Testis (tissue), 5 donors: ENCODE measurements at places on chromosomes 4 and X.

DNA sequence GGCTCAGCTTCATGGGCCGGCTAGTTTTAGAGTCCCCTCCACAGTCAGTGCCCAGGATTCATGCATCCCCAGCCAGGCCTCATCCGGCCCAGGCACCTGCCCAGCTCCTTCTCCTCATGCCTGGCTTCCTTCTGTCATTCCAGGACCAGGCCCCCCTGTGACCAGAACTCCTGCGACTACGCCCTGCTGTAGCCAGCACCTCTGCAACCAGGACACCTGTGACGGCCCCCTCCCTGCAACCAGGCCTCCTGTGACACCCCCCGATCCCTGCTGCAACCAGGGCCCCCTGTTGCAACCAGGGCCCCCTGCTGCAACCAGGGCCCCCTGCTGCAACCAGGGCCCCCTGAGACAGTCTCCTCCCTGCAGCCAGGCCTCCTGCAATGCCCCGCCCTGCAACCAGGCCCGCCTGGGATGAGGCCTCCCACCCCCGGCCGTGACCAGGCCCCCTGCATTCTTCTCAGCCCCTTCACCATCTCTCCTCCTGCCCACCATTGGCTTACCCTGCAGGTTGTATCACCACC is 46.8 kb downstream of the HTRA3 start:
- peak; percentile 8 for DNase-seq

GRCh38 chr4:1298461-1298860 is 8.8 kb downstream of the MAEA start:
- no peak for DNase-seq

- no peak for DNase-seq
Observed at GRCh38 chr4:84957514-84958420, 8.7 kb downstream of the WDFY3 start.

- no peak for DNase-seq
Observed at GRCh38 chrX:118971552-118971951, 2.9 kb upstream of the LONRF3 start.

GRCh38 chr4:5615496-5616075 is 92.8 kb downstream of the EVC2 start:
- DNase-seq = no peak

- no peak for DNase-seq
Observed at GRCh38 chrX:9635368-9635767, 130.3 kb downstream of the GPR143 start.

DNA sequence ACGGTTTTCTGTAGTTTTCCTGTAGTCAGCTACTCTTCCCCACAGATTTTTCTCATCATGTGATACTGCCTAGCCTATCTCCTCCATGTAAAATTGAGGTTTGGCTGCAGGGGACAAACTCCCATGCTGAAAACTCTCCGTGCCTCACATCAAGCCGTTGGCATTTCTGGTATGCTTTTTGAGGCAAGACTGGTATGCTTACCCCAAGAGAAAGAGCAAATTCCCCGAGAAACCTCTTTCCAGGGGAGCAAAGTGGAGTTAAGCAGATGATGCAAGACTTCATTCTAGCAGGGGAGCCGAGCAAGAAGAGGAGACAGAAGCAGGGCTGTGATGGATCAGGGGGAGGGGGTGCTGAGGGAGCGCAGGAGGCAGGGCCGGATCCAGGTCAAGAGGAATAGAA is 4.8 kb downstream of the SOWAHD start:
- DNase-seq = no peak

DNA sequence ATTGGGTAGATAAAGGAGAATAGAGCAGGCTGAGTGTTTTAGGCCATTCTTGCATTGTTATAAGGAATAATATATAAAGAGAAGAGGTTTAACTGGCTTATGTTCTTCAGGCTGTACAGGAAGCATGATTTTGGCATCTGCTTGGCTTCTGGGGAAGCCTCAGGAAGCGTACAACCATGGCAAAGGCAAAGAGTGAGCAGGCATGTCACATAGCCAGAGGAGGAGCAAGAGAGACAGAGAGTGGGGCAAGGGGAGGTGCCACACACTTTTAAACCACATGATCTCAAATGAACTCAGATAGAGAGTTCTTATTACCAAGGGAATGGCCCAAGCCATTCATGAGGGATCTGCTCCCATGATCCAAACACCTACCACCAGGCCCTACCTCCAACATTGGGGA is 4.4 kb upstream of the METTL14 start:
- no peak for DNase-seq

DNA sequence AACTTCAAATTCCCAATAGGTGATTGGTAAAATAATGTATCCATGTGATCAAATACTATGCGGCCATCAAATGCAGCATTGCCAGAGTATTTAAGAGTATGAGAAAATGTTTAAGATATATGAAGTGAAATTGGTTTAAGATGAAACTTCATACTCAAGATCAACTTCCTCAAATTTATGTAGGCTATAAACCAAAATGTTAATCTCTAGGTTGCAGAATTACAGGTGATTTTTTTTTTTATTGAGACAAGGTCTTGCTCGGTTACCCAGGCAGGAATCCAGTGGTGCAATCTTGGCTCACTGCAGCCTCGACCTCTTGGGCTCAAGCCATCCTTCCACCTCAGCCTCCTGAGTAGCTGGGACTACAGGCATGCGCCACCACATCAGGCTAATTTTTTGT is 25.3 kb downstream of the ACSL4 start:
- no peak for DNase-seq

- no peak for DNase-seq
Observed at GRCh38 chr4:81682492-81682891, 210.8 kb upstream of the RASGEF1B start.

- DNase-seq = no peak
Observed at GRCh38 chrX:13216139-13216538, 103.7 kb downstream of the ATXN3L start.

- DNase-seq = peak; percentile 44
Observed at GRCh38 chrX:71253253-71254091, 468 bp downstream of the ZMYM3 start.

DNA sequence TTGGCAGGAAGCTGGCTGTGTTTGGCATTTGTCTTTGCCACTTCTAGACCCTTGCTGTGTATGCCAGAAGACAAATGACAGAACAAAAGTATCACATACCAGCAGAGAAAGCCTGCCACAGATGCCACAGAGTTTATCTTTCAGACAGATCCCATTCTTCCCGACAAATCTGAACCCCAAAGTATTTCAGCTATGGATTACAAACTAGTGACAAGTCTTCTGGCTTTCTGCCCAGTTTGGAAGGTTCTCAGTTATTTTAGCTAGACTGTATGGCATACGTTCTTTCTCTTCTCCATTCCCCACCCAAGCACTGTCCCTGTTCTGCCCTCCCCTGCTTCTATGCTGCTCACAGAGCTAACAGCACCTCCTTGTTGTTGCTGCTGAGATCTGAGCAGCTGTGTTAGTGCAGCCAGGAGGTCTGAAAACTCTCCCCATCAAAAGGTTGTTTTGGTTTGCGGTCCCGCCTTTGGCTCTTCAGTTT is 236.7 kb downstream of the FRAS1 start:
- DNase-seq = no peak

- no peak for DNase-seq
Observed at GRCh38 chrX:22165732-22166457, 106.8 kb upstream of the CBLL2 start.

GRCh38 chrX:150984169-150984824 is 1.2 kb downstream of the HMGB3 start:
- DNase-seq = no peak

DNA sequence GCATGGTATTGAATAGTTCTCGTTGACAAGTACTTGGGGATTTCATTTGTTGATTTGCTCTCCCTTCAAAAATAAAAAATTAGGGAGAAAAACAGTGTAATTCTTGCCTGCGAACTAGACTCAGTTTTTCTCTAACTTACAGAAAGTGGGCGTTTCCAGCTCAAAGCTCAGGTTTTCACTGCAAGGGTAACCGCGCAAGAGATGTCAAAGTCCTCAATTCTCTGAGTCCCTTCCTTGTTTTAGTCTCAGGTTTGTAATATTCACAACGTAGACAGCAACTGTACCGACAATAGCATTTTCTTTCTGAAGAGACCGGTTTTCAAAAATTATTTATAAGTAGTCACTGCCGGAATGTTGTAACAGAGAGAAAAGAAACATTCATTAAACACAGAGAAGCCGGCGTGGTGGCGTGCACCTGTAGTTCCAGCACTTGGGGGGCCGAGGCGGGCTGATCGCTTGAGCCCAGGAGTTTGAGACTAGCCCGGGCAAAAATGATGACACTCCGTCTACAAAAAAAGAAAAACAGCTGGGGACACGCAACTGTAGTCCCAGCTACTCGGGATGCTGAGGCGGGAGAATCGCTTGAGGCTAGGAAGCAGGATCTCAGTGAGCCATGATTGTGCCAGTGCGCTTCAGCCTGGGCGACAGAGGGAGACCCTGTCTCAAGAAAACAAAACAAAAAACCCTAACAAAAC is 774 bp downstream of the ZCCHC4 start:
- DNase-seq = no peak

DNA sequence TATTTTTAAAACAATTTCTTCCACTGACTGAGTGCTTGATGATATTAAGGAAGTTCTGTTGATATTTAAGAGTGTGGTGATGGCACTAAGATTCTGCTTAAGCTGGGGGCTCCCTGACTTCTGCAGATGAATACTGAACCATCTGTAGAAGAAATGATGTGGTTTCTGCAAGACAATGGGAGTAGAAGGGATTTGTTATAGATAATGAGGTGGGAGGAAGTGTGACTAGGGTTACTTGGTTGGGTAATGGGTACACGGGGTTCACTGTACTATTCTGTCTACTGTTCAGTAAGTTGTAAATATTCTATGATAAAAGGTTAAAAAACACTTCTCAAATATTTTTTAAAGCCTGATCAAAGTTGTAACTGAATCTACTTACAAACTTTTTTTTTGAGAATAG is 60.9 kb upstream of the TXK start:
- no peak for DNase-seq

GRCh38 chrX:55490121-55490520 is 473 bp upstream of the USP51 start:
- DNase-seq = peak; percentile 14

GRCh38 chr4:21013501-21013900 is 313.2 kb downstream of the PACRGL start:
- DNase-seq = no peak

- DNase-seq = no peak
Observed at GRCh38 chr4:57424232-57424897, 314.2 kb upstream of the IGFBP7 start.

GRCh38 chrX:11954176-11954575 is 184.1 kb upstream of the FRMPD4 start:
- DNase-seq = no peak

DNA sequence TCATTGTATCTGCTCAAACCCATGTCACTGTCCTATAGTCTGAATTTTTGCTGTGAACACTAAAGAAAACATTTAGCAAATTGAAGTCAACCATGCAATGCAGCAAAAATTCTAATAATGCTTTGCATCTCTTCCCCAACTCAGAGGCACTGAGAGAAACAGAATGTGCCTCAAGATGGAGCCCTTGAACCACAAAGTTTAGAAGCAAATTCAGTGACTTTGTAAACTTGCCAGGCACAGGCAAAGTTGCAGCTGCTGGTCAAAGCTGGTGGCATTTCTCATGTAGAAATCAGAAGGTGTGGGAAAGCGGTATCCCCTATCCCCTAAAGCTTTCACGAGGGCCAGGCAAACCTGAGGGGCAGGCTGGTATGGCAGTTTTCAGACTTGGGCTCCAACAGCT is 121.7 kb upstream of the DIPK2B start:
- peak; percentile 38 for DNase-seq

- no peak for DNase-seq
Observed at GRCh38 chr4:75412746-75413145, 101.5 kb downstream of the RCHY1 start.

GRCh38 chr4:70747874-70748273 is 26.1 kb downstream of the RUFY3 start:
- no peak for DNase-seq

DNA sequence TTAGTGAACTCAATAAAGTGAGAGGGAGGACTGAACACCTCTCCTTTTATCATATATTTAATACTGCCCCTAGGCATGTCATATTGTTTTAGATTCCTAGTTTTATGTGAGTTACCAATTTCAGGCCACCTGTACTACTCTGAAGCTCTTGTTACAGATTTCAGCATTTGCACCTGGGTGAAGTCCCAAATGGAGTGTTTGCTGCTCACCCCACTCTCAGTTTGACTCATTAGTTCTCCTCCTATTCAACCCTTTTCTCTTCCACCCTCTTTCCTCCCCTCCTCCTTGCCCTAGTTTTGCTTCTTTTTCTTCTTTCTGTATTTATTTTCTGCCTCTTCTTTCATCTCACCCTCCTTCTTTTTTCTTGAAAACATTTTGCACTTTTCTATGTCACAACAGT is 1852.2 kb upstream of the IGFBP7 start:
- DNase-seq = no peak

DNA sequence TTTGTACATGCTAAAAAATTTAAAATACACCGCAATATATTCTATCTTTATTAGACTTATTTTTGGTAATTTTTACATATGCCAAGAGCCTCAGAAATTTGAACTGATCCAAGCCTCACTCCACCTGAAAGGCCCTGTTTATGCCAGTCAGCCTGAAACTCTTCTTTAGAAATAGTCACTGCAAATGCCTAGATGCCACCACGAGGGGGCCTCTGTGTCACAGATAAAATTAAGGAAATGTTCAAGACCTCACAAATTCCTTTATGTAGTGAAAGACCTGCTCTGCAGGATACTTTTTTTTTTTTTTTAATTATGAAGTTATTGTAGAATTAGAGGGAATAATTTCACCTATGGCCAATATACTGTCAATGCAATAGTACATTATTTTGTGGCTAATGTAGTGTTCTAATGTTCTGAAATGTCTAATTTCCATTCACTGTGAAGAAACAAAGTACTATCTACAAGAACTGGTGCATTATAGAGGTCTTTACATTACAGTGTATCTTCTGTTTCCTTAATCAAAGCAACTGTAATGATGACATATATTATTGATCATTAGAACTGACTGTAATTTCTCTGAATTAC is 69.8 kb downstream of the DTHD1 start:
- DNase-seq = peak; percentile 89

DNA sequence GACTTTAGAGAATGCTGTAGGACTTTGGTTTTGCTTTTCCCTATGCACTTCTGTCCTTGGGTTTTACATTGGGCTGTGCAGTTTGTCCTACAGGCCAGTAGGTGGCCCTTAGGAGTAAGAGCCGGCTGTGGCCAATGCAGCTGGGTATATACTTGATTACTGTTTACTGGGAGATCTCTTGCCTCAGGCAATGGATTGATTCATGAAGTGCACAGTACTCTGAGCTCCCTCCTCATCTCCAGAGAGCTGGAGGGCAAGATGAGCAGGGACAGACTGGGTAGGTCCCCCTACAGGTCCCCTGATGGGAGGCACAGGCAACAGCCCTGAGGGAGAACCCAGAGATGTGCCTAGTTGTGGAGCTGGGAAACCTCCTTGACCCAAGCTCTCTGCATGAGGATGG is 103.8 kb upstream of the QRFPR start:
- peak; percentile 56 for DNase-seq

- DNase-seq = no peak
Observed at GRCh38 chrX:10102046-10102704, 54.6 kb upstream of the CLCN4 start.
